ENCODE measurements at places on chromosomes 6 and 20. TPM values are rescaled to one million over a fixed set of nuclear protein-coding genes. Genes with fewer than 3 reads are reported as not detected.

Gene SPTLC3
- total RNA-seq = 95.6 TPM

Gene SRSF12
- total RNA-seq = 1.9 TPM

Gene TPD52L1
- 0.67 TPM for total RNA-seq

Gene WFDC12
- not detected for total RNA-seq

Gene WFDC5
- not detected for total RNA-seq

Gene THBS2
- total RNA-seq = 0.08 TPM

Gene CLPSL2
- total RNA-seq = not detected

Gene PGC
- total RNA-seq = 225 TPM

Gene HLA-DOA
- total RNA-seq = 0.09 TPM

Gene BPIFB1
- total RNA-seq = 0.82 TPM

Gene PPP1R10
- 38.4 TPM for total RNA-seq

Gene SIRPD
- not detected for total RNA-seq

Gene SAMD3
- not detected for total RNA-seq

Gene MUCL3
- not detected for total RNA-seq

Gene GSTA1
- 282 TPM for total RNA-seq

Gene PCED1A
- total RNA-seq = 40.1 TPM

All from HepG2 (cell line).